ENCODE measurements at places on chromosomes 1 and 21. TPM values are rescaled to one million over a fixed set of nuclear protein-coding genes. Genes with fewer than 3 reads are reported as not detected.

The CFHR2 gene
- not detected for total RNA-seq

The OR2C3 gene
- not detected for total RNA-seq

GRCh38 chr1:12525311-12526181, 92.5 kb downstream of the DHRS3 start:
- no peak for DNase-seq

The CIART gene
- total RNA-seq: 0.44 TPM

Measured in lung microvascular endothelial cell (primary cell).